ENCODE measurements at places on chromosomes 16 and 17. TPM values are rescaled to one million over a fixed set of nuclear protein-coding genes. Genes with fewer than 3 reads are reported as not detected.

The SYT17 gene
- 7.1 TPM for polyA plus RNA-seq

The C17orf78 gene
- 49.6 TPM for polyA plus RNA-seq

The TP53TG3C gene
- not detected for polyA plus RNA-seq

The CFAP97D1 gene
- polyA plus RNA-seq: 0.03 TPM

The KRTAP2-1 gene
- not detected for polyA plus RNA-seq

The MYH2 gene
- polyA plus RNA-seq: 0.12 TPM

The TAC4 gene
- polyA plus RNA-seq: not detected

The ICAM2 gene
- 40.1 TPM for polyA plus RNA-seq

The SHISA9 gene
- polyA plus RNA-seq: 0.19 TPM

All from small intestine (tissue), 16 donors.